ENCODE measurements at places on chromosomes 4 and X.

DNA sequence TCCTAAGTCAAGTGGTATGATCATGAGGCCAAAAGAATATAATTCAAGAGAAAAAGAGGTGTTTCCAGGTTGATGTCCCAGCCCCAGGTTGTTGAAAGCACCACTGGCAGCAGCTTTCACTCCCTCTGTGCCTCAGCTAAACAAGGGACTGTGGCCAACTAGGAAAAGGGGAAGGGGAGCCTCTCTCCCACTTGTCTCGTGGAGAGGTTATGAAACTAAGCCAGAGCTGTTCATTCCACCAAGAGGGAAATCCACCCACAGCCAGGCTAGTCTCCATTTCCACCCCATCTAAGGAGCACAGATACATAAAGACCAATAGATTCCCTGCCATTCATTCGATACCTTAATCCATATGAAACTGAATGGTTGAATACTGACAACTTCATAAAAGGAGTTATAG, 8.1 kb downstream of the ANXA5 start:
- DNase-seq: no peak

- no peak for DNase-seq
Measured at GRCh38 chr4:64014647-64015046, 394.6 kb downstream of the TECRL start.

- no peak for DNase-seq
Measured at GRCh38 chr4:81555489-81555888, 83.8 kb upstream of the RASGEF1B start.

DNA sequence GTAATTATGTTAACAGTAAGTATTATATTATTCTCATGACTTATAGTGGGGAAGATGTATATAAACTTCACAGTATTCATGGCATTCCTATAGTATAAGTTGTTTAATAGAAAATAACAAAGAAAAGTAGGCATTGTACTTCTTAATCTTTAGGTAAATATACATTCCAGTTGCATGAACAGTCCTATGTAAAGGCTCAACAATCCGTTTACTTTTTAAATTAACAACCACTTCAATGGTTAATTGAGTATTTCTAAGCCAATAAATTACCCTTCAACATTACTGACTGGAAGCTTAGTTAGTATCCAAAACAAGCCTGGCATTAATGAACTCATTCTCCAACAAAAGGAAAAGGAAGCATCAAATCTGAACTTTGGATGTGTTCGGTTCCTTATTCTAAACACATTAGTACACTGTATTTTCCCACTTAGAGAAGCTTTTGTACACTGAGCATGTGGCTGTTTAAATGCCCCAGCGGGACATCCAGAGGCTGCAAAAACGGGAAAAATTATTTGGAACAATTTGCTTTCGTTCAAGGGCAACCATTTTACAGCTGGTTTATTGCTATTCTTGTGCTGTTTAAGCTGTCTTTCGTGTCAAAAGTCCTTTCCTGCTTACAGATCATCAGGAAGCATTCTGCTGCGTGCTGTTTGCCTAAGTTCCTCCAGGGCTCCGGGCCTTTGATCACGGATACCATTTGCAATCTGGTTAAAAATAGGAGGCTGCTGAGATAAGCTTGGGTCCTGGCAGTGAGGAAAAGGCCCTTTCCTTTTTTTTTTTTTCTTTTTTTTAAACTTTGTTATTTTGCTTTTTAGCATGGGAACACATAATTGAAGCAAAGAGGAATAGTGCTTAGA, 460.3 kb downstream of the SPRY1 start:
- DNase-seq: no peak

DNA sequence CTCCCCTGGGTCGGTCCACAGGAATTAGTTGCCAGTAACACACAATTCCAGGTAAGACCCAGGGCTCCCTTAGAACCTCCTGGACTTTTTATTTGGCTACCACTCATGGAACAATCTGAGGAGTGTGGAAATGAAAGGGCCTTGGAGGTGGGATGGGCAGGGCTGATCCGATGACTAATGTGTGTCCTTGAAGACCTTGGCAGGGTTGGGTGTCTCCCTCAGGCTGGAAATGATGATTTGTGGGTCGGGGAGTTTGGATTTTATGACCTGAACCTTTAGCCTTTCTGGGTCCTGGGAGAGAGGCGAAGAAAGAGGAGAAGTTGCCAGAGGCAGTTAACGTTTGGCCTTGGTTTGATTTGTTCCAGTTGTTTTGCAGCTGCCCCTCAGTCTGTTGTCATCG, 425.0 kb downstream of the MID1IP1 start:
- no peak for DNase-seq

- no peak for DNase-seq
Measured at GRCh38 chr4:124710911-124711310, 1.6 kb downstream of the ANKRD50 start.

DNA sequence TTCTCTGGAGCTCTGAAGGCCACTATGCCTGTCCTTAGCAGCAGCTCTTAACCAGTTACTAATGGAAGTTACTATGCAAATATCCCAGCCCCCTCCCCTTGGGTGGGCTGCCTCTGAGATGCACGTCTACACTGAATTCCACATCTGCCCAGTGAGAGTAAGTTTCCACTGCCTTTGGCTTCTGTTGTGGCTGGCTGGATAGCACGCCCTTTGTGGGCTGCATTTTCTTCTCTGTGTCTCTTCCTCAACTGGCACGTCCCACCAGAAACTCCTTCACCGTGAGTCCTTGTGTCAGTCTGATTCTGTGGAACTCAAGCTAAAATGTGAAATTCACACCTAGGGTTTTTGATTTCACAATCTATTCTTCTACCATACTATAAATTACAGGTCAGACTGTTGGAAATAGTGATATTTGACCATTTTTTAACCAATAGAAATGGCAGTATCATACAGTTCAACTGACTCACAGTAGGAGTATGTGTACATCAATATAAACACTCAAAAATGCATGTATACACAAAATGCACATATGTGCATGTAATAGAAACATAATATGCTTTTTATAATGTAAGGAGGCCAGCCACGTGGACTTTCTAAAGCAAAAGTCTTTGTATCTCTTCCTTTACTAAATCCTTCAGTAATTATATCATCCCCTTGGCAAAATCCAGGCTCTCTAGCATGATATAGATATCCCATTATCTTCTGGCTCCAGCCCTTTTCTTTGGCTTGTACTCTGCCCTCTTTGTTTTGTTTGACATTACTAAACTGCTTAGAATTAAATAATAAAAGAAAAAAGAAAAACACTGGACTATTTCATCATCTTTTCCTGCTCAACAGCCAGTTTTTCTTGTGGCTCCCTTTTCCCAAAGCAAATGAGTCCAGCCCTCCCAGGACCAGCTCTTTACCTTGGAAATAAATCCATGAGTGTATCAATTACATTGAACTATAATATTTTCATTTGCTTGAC, 33.2 kb upstream of the LDB2 start:
- no peak for DNase-seq

- no peak for DNase-seq
Measured at GRCh38 chr4:150990993-150991392, 24.1 kb downstream of the LRBA start.

GRCh38 chr4:12231098-12231497, 802.4 kb upstream of the HS3ST1 start:
- DNase-seq: no peak

- DNase-seq: no peak
Measured at GRCh38 chr4:161419822-161420221, 744.0 kb downstream of the FSTL5 start.

DNA sequence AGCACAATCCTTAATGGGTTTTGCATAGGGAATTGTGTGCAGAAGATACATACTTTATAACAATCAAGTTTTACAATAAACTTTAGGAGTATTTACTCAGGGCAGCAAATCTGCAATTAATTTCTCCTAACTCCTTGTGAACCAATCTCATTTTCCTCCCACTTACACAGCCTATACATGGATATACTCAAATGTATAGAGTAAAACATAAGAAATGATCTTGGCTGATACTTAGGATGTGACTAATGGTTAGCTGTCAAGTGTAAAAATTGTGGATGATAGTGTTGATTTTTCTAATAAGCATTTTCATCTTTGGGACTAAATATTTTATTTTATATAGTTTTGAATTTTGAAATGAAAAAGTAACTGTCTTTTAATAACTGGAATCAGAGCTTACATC, 759.6 kb downstream of the GRID2 start:
- no peak for DNase-seq

GRCh38 chrX:77160301-77160700, 286.9 kb upstream of the FGF16 start:
- DNase-seq: no peak

- no peak for DNase-seq
Measured at GRCh38 chr4:81180916-81181315, 34.1 kb downstream of the PRKG2 start.

DNA sequence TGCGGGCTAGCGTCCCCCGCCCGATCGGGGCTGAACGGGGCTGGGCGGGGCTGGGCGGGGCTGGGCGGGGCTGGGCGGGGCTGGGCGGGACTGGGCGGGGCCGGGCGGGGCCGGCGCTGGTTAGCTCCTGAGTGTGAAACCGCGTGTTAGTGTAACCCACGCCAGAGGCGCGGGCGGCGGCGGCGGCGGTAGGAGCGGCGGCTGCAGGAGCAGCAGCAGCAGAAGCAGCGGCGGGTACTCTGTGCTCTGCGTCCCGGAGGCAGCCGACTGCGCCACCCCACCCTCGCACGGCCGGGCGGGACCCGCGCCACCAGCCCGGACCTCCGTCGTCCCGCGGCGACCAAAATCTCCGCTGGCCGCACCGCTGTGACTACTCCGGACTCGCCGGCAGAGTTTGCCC, 128.1 kb downstream of the LAS1L start:
- no peak for DNase-seq

- no peak for DNase-seq
Measured at GRCh38 chr4:142961866-142962265, 115.8 kb upstream of the INPP4B start.

- no peak for DNase-seq
Measured at GRCh38 chr4:112153211-112153791, 8.0 kb downstream of the FAM241A start.

DNA sequence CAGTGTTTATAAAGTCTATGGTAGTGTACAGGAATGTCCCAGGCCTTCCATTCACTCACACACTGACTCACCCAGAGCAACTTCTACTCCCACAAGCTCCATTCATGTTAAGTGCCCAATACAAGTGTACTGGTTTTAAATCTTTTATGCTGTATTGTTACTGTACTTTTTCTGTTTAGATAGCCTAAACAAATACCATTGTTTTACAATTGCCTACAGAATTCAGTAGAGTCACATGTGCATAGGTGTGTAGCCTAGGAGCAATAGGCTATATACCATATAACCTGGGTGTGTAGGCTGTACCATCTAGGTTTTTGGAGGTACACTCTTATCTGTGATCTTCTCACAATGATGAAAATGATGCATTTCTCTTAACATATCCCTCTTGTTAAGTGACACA, 126.7 kb downstream of the DGKK start:
- DNase-seq: no peak

- no peak for DNase-seq
Measured at GRCh38 chr4:85701861-85702321, 226.9 kb downstream of the ARHGAP24 start.

DNA sequence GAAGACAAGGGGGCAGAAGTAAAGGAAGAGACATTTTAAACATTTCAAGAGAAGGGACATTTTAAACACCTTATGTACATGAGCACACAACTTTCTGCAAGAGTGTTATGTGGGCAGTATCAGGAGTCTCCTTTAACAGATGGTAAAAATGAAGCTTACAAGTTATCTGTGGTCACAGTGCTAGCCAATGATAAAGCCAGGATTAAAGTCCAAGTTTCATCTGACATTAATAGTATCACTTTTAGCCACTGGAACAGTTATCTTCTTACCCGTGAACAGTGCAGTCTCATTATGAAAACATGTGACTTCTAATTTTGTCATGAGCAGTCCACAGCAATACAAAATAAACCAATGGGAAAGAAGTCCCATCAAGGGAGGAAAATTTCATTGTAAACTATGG, 627.9 kb upstream of the AGA start:
- no peak for DNase-seq

GRCh38 chr4:10096978-10097335, 19.6 kb downstream of the WDR1 start:
- no peak for DNase-seq

GRCh38 chr4:71441186-71442169, 102.7 kb downstream of the SLC4A4 start:
- DNase-seq: no peak

- no peak for DNase-seq
Measured at GRCh38 chr4:77921701-77922100, 59.1 kb downstream of the MRPL1 start.

DNA sequence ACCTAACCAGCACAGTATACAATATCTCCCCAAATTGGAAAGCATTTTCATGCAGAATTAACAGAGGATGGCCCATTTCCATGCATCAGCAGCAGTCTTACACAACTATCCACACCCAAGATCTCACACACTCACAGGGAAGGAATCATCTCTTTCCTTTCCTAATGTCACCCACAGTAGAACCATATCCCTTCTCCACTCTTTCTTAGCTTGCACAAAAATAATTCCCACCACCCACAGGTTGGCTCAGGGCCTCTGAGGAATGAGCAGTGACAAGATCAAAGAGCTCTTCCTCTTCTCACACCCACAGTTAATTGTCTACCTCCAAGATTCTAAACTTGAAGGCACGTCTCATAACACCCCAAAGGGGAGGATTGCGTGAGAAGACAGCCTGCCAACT, 217.7 kb upstream of the VEGFC start:
- no peak for DNase-seq

DNA sequence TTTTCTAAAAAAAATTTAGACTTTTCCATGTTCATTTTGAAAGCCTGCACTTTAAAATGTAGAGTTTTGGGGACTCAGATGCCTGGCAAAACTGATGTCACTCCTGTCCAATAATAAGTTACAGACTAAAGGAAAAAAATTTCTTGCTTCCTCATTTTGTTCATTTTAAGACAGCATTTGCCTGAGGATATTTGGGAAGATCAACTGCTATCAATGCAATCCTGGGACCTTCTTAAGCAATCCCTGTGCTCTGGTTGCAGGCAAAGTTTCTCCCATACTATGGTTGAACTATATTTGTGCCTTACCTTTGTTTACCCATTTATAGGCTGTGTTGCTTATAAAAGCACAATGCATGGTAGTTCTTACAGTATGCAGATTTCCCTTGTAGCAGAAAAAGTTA, 280.4 kb downstream of the CFAP47 start:
- no peak for DNase-seq

DNA sequence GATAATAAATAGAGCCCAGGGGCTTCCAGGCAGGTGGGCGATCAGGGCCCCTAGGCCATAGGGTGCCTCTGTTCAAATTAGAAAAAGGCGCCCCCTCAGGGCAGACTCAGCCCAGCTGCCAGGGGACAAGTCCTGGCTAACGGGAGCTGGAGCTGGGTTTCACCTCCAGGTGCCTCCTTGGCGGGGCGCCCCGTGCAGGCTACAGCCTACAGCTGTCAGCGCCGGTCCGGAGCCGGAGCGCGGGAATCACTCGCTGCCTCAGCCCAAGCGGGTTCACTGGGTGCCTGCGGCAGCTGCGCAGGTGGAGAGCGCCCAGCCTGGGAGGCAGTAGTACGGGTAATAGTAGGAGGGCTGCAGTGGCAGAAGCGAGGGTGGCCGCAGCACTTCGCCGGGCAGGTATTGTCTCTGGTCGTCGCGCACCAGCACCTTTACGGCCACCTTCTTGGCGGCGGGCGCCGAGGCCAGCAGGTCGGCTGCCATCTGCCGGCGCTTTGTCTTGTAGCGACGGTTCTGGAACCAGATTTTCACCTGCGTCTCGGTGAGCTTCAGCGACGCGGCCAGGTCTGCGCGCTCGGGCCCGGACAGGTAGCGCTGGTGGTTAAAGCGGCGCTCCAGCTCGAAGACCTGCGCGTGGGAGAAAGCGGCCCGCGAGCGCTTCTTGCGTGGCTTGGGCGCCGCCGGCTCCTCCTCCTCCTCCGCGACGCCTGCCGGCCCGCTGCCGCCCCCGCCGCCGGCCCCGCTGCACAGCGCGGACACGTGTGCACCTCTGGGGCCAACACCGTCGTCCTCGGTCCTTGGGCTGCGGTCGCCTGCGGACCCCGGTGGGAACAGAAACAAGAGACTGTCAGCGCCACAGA, 2.4 kb downstream of the NKX3-2 start:
- no peak for DNase-seq
